ENCODE measurements at places on chromosomes 5 and 9.

DNA sequence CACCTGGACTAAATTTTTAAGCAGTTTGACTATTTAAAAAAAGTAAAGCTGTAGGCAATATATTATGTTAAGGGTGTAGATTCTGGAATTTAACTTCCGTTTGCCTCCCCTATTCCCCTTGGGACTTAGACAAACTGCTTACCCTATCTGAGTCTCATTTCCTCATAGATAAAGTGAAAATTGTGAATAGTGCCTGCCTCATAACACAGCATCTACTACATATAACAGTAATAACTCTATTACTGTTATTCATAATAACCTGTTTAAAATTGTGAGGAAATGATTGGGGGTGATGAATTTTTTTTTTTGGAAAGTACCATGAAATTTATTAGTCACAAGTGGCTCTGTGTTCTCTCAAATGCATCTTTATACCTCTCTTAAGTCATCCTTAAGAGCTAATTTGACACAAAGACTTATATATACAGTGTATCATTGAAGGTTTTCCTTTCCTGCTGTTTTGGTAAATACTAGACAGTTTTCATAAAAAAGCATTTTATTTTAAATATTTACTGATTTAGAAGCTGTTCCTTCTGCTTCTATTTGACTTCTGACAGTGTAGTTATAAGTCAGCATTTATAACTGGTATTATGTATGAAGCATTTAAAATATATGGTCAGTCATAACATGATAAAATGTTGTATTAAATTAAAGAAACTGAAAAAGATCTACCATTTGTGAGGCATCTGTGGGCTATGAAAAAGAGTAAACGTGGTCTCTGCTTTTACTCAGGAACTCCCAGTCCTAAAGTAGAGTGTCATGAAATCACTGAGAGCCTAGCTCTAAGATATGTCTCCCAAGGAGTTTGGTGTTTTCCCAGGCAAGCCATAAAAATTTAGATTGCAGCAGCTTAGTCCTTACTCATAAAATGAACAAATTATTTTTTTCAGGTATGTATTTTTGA is 46.4 kb downstream of the MCCC2 start:
- no peak for DNase-seq

GRCh38 chr5:51846015-51846414 is 462.8 kb downstream of the ISL1 start:
- DNase-seq, result no peak

GRCh38 chr5:160064995-160065614 is 54.1 kb downstream of the PWWP2A start:
- no peak for DNase-seq

GRCh38 chr9:16062542-16063240 is 509.8 kb downstream of the CCDC171 start:
- no peak for DNase-seq

- DNase-seq, result no peak
Observed at GRCh38 chr5:37882636-37883035, 42.8 kb upstream of the GDNF start.

Measured in activated T-cell treated with anti-CD3 and anti-CD28 coated beads for 1 hour (primary cell).